ENCODE measurements at places on chromosomes 11 and 22. TPM values are rescaled to one million over a fixed set of nuclear protein-coding genes. Genes with fewer than 3 reads are reported as not detected.

DNA sequence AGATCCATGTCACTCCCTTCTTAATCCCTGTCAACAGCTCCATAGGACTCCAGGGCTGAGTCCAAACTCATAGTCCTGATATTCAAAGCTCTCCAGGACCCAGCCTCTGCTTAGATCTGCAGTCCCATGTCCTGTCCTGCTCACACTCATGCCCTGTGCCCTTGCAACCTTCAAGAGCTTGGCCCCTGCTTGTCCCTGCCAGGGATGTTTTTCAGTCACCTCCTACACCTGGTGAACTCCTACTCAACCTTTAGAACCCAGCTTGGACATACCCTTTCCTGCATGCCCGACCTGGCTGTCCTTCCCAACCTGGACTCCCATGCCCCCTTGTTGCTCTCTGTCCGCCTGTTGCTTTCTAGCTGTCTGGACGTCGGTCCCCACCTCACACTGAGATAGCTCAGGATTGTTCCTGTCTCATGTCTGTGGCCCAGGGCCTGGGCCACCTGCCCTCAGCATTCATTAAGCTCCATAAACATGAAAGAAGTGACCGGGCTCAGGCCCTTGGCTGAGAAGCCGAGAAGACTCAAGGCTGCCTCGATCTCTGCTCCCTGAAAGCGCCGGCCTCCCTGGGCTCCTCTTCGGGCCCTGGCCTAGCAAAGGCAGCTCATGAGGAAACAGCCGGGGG, 48.8 kb upstream of the RTL6 start:
- no peak overlapping the region for H3K27ac ChIP-seq
- H3K4me1 ChIP-seq: peaks cover 9% of the 10 kb centered on the region
- no peak overlapping the region for H3K4me3 ChIP-seq
- no peaks in the 10 kb centered on the region for H3K36me3 ChIP-seq

- no peak for DNase-seq
- H3K36me3 ChIP-seq: no peaks in the 10 kb centered on the region
- no peak overlapping the region for H3K27ac ChIP-seq
Observed at GRCh38 chr11:131666617-131667016, 296.2 kb downstream of the NTM start.

Gene PHOX2A
- not detected for total RNA-seq

- H3K4me3 ChIP-seq: no peak overlapping the region
- no peaks in the 10 kb centered on the region for H3K27me3 ChIP-seq
- H3K4me1 ChIP-seq: peaks cover 4% of the 10 kb centered on the region
- no peak overlapping the region for H3K27ac ChIP-seq
- no peak for DNase-seq
- peaks cover 74% of the 10 kb centered on the region for H3K36me3 ChIP-seq
Observed at GRCh38 chr11:85991508-85991907, 77.4 kb downstream of the PICALM start.

DNA sequence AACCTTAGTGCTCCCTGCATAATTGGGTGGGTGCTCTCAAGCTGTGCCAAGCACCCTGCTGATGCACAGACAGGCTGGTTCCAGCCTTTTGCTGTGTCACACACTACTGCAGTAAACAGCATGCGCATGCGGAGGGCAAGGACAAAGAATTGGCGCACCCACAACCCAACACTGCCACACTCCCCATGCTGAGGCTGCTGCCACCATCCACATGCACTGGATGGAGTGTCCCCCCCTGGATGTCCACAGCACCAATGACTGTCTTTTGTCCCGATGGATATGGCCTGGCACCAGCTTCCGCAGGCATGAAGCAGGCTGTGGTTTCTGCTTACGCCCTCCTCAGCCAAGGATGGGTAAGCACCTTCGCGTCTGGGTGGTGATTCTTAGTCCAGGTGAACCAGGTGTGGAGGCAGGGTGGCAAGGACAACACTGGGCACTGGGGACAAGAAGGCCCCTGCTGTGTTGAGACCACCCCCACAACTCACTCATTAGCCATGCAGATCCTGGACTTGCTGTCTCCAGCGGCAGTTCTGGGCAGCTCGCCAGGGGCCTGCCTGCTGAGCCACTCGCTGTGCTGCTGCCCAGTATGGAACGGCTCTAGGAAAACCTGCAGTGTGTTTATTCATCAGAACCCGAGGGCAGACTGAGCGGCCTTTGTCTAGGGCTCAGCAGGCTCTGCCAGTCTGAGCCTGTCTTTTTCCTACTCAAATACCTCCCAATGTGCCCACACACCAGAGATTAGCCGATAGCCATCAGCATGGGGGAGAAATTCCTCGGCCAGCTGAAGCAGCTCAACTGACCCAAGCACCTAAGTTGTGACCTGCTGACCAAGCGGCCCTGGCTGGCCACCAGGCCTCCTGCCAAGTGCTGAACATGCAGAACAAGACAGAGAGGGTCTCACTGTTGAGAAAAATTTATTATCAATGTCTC, 8.2 kb upstream of the NAP1L4 start:
- no peaks in the 10 kb centered on the region for H3K4me1 ChIP-seq
- H3K36me3 ChIP-seq: peaks cover 57% of the 10 kb centered on the region
- DNase-seq: no peak
- H3K4me3 ChIP-seq: no peak overlapping the region

Gene TMEM151A
- total RNA-seq: not detected

- H3K27ac ChIP-seq: peak overlapping the region; percentile 25
- H3K4me1 ChIP-seq: peaks cover 19% of the 10 kb centered on the region
- DNase-seq: no peak
- no peak overlapping the region for H3K4me3 ChIP-seq
- no peaks in the 10 kb centered on the region for H3K27me3 ChIP-seq
Observed at GRCh38 chr11:9651899-9652748, 11.8 kb upstream of the SWAP70 start.

GRCh38 chr11:117378976-117379865, 51.6 kb downstream of the CEP164 start:
- no peak overlapping the region for H3K27ac ChIP-seq
- no peaks in the 10 kb centered on the region for H3K27me3 ChIP-seq
- H3K36me3 ChIP-seq: peaks cover 83% of the 10 kb centered on the region

GRCh38 chr11:47508240-47508957, 44.5 kb downstream of the CELF1 start:
- H3K36me3 ChIP-seq: peaks cover 21% of the 10 kb centered on the region
- no peaks in the 10 kb centered on the region for H3K27me3 ChIP-seq
- H3K4me1 ChIP-seq: peaks cover 82% of the 10 kb centered on the region

Gene MISFA
- 2.6 TPM for total RNA-seq

- H3K4me1 ChIP-seq: peaks cover 32% of the 10 kb centered on the region
- no peaks in the 10 kb centered on the region for H3K27me3 ChIP-seq
- H3K4me3 ChIP-seq: no peak overlapping the region
- no peak overlapping the region for H3K27ac ChIP-seq
Observed at GRCh38 chr22:26547426-26547825, 35.2 kb upstream of the TFIP11 start.

- H3K36me3 ChIP-seq: no peaks in the 10 kb centered on the region
- H3K4me3 ChIP-seq: no peak overlapping the region
- H3K27me3 ChIP-seq: peaks cover 10% of the 10 kb centered on the region
- no peaks in the 10 kb centered on the region for H3K4me1 ChIP-seq
- DNase-seq: no peak
Observed at GRCh38 chr11:16632295-16633200, 105.9 kb upstream of the C11orf58 start.

DNA sequence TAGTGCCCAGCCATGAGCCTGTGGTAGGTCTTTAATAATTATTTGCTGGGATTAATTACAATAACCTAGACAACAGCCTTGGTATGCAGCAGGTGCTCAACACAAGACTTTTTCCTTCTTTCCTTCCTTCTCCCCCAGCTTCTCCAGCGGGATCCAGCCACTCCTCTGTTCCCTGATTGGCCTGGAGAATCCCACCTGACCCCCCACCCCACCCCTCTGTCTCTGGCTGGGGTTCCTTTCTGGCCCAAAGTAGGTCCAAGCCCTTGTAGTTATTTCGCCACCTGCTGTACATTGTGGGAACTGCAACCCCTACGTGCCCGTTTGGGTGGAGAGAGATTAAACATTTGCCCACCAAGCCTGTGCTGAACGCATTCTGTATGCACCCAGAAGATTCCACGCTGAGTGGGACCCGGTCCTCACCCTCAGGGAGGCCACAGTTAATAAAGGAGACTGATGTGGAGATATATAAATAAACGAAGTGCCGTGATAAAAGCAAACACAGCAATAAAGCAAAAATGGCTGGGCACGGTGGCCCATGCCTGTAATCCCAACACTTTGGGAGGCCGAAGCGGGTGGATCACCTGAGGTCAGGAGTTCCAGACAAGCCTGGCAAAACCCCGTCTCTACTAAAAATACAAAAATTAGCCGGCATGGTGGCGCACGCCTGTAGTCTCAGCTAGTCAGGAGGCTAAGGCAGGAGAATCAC, 32.1 kb upstream of the DGKZ start:
- H3K27me3 ChIP-seq: peaks cover 11% of the 10 kb centered on the region
- H3K36me3 ChIP-seq: no peaks in the 10 kb centered on the region
- H3K4me1 ChIP-seq: peaks cover 15% of the 10 kb centered on the region
- H3K27ac ChIP-seq: no peak overlapping the region
- H3K4me3 ChIP-seq: no peak overlapping the region

- H3K27me3 ChIP-seq: no peaks in the 10 kb centered on the region
- peaks cover 11% of the 10 kb centered on the region for H3K36me3 ChIP-seq
- peak overlapping the region; percentile 99 for H3K27ac ChIP-seq
- no peak for DNase-seq
- peak overlapping the region; percentile 100 for H3K4me3 ChIP-seq
- peaks cover 16% of the 10 kb centered on the region for H3K4me1 ChIP-seq
Observed at GRCh38 chr11:18011633-18012032, 1.2 kb downstream of the SERGEF start.

- H3K4me1 ChIP-seq: peaks cover 71% of the 10 kb centered on the region
- no peaks in the 10 kb centered on the region for H3K27me3 ChIP-seq
- H3K36me3 ChIP-seq: peaks cover 10% of the 10 kb centered on the region
- H3K4me3 ChIP-seq: peak overlapping the region; percentile 79
- no peak for DNase-seq
Observed at GRCh38 chr11:65891219-65892136, 1.0 kb downstream of the CCDC85B start.

- no peak overlapping the region for H3K4me3 ChIP-seq
- no peaks in the 10 kb centered on the region for H3K36me3 ChIP-seq
- H3K4me1 ChIP-seq: no peaks in the 10 kb centered on the region
- H3K27me3 ChIP-seq: no peaks in the 10 kb centered on the region
Observed at GRCh38 chr11:111990381-111990780, 34.8 kb upstream of the DLAT start.

DNA sequence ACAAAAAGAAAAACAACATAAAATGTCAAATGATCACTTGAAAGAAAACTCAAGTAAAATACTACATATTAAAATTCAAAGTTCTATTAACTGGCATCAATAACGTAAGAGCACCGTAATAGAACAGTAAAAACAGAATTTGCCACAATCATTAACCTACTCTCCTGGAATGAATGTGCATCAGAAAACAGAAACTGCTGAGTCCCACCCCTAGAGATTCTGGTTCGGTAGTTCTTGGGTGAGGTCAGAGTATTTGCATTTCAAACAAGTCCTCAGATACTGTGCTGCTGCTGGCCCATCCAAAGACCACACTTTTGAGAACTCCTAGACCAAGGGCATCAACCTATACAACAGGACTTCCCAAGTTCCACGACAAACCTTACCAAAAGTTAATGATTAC, 23.5 kb downstream of the PITPNB start:
- DNase-seq: no peak
- peak overlapping the region; percentile 50 for H3K27ac ChIP-seq
- H3K27me3 ChIP-seq: no peaks in the 10 kb centered on the region
- no peak overlapping the region for H3K4me3 ChIP-seq

DNA sequence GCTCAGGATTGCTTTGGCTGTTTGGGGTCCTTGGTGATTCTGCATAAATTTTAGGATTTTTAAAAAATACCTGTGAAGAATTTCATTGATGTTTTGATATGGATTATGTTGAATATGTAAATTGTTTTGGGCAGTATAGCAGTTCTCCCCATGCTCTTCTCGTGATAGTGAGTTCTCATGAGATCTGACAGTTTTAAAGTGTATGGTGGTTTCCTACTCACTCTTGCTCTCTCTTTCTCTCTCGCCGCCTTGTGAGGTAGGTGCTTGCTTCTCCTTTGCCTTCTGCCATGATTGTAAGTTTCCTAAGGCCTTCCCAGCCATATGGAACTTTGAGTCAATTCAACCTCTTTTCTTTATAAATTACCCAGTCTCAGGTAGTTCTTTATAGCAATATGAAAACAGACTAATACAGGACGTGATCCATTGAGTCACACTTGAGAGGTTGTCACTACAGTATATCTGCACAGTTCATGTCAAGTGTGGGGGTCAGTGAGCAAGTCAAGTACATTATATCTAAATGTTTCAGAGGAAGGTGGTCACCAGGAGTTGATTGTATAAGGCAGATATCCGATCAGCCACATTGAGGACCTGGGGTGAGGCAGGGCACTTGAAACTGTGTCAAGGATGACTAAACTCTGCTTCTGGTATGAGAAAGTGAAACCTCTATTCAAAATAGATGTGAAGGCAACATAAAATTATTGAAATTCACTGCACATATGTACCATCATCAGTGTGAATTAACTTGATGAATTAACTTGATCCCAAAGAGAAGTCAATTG, 70.7 kb upstream of the CCDC179 start:
- H3K27ac ChIP-seq: no peak overlapping the region
- peaks cover 9% of the 10 kb centered on the region for H3K4me1 ChIP-seq
- H3K4me3 ChIP-seq: no peak overlapping the region
- H3K36me3 ChIP-seq: no peaks in the 10 kb centered on the region
- H3K27me3 ChIP-seq: no peaks in the 10 kb centered on the region

Gene NRGN
- 1.0 TPM for total RNA-seq

GRCh38 chr11:102046841-102047240, 396 bp upstream of the CFAP300 start:
- peak overlapping the region; percentile 67 for H3K4me3 ChIP-seq
- no peaks in the 10 kb centered on the region for H3K36me3 ChIP-seq
- H3K4me1 ChIP-seq: peaks cover 6% of the 10 kb centered on the region
- peaks cover 30% of the 10 kb centered on the region for H3K27me3 ChIP-seq
- DNase-seq: no peak

GRCh38 chr11:118239509-118240205, 12.5 kb downstream of the MPZL3 start:
- H3K4me1 ChIP-seq: peaks cover 29% of the 10 kb centered on the region
- no peak overlapping the region for H3K27ac ChIP-seq
- no peak for DNase-seq
- no peaks in the 10 kb centered on the region for H3K27me3 ChIP-seq
